T-cell (primary cell): ENCODE measurements at places on chromosomes 3 and 15. TPM values are rescaled to one million over a fixed set of nuclear protein-coding genes. Genes with fewer than 3 reads are reported as not detected.

DNA sequence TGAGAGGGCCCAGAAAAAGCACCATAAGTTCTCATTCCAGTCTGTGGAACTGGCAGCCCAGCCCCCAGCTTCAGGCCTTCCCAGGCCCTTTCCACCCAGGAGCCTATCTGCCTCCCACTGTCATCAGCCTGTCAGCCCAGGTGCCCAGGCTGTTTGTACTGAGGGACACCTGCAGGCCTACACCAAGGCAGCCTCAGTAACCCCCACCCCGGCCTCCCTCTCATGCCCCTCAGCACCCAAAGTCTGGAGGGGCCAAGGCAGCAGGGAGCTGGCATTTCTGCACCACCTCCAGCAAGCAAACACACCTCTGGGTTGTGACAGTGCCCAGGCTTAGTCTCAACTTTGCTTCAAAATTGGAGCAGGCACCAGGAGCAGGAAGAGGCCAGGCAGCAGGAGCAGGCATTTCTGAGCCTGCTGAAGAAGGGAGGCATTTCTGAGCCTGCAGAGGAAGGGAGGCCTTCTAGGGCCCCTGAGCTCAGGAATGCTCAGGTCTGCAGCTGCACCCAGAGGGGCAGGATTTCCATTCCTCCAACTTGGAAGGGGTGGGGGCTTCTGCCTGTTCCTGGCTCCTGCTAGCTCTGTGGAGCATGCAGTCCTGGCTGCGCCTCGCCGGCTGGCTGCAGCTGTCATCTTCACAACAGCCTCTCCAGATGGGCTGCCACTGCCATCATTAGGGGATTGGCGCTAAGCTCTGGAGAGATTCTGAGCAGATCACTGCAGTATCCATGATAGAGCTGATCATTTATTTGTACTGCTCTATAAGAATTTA is 396.1 kb downstream of the UNC13C start:
- no peak for DNase-seq

- no peak for DNase-seq
Observed at GRCh38 chr3:74001436-74001835, 376.7 kb upstream of the PDZRN3 start.

- DNase-seq, result no peak
Observed at GRCh38 chr3:58173029-58173668, 37.6 kb downstream of the DNASE1L3 start.

DNA sequence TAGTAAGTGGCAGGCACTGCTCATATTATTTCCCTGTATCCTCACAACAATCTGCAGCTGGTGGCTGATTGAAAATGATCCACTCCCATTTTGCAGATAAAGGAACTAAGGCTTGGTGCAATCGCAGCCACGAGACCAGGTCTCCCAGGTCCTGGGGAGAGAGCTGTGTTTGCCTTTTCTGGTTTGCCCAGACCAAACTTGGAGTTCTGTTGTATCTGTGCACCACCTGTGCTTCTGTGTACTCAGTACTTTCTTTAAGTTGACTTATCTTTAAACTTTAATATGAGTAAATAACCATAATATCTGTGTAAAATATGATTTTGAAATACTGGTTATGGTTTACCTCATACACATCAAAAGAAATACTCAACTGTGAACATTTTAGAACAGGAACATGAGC is 625.7 kb upstream of the CFAP20DC start:
- no peak for DNase-seq

- no peak for DNase-seq
Observed at GRCh38 chr3:149934524-149934923, 36.2 kb downstream of the PFN2 start.

DNA sequence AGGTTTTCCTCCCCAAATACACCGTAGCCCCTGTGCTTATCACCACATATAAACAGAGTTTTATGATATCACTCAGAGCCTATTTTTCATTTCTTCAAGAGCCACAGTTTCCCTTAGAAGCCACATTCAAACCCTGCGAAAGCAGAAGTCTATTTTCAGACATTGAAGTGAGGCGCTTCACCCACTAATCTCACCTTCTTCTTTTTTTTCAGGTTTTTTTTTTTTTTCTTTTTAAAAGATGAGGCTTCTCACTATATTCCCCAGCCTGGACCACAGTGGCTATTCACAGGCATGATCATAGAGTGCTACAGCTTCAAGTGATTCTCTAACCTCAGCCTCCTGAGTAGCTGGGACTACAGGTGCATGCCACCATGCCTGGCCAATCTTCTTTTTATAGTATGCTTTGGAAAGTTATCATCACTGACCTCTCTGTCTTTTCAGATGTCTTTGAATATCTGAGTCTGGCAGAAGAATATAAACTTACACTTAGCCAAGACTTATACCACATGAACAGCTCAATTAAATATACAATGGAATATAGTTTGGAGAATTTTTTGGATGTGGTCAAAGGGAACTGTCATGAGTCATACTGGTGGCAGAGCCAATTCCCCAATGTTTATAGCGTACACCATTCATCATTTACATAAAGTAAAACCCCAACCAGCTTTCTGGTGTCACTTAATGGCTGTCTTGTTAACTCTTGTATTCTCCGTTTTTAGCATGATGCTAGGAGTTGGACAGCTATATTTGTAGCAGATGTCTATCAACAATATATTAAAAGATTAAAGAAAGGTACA is 59.7 kb upstream of the CCDC50 start:
- DNase-seq, result no peak

- no peak for DNase-seq
Observed at GRCh38 chr3:41370307-41370706, 171.0 kb downstream of the CTNNB1 start.

DNA sequence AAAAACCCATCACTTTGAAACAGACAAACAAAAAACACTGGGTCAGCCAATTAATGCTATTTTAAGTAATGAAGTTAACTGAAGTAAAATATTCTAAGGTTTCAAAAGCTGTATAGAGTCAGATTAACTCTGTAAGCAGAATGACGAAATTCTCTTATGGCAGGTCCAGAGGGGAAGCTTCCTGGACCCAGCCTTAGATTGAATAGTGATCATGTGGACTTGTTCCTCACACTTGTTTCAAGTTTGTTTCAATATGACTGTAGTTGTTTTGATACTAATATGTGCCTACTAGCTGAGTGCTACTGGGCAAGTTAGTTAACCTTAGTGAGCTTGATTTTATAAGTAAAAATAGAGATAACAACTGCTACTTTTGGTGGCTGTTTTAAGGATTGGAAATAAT is 32.6 kb downstream of the PLS1 start:
- DNase-seq, result no peak

The CCR2 gene
- total RNA-seq, result 12.1 TPM

The KIF23 gene
- 0.84 TPM for total RNA-seq
